ENCODE measurements at places on chromosomes 5 and 9.

DNA sequence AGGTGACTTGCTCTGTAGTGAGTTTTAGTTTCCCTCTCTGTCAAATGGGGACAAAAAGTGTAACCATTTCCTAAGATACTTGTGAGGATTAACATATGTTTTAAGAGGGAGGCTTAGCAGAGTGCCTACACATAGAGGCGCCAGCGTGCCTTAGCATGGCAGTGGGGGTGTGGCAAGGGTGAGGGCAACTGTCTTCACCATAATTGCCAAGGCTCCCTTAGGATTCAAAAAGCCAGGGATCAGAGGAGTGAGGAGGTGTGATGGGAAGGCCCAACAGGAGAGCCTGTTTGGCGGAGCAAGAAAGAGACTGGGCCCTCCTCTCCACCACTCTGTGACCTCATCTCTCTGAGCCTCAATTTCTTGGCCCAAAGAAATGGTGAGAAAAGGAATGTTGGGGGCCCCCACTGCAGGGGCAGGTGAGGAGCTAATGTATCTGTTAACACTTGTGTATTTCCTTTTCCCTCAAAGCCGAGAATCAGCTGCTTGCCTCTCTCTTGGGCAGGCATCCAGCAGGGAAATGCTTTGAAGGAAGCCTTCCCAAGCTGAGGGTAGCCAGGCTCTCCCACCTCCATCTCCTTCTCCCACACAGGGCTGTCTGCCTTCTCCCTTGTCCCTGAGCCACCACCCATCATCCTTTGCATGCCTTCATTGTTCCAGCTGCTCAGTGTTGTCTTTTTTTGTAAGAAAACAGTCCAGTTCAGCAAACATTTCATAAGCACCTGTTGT, 76.0 kb downstream of the DAB2IP start:
- no peak for DNase-seq

DNA sequence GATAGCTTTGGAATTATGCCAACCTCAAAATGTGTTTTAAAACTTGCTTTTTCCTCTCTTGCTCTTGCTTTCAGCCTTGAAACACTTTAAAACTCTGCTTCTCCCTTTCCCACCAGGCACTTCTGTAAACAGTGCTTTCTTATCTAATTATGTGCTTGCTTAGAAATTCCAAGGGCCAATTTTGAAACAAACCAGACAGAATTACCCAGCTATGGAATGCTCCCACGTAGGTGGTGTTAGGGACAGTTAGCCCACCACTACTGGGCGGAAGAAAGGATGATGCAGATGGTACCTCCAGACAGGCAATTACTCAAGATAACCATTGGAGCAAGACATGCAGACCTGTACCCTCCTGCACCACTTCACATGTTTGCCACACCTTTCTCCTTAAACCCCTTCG, 523.0 kb upstream of the PTPRD start:
- no peak for DNase-seq

DNA sequence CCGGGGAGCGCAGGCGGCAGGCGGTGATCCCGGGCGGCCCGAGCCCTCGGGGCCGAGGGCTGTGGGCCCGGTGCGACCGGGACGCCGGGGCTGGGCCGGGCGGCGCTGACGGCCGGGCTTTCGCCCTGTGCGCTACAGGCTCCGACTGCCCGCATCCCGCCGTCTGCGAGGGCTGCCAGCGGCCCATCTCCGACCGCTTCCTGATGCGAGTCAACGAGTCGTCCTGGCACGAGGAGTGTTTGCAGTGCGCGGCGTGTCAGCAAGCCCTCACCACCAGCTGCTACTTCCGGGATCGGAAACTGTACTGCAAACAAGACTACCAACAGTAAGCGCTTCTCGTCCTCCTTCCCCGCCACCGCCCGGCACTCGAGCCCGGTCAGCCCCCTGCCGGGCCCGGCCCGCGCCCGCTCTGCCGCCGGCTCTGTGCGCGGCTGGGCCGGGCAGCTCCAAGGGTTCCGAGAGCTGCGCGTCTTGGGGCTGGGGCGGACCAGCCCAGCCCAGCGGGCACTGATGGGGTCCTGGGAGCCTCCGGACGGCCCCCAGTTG, 1.6 kb downstream of the LMX1B start:
- DNase-seq, result peak; percentile 16

DNA sequence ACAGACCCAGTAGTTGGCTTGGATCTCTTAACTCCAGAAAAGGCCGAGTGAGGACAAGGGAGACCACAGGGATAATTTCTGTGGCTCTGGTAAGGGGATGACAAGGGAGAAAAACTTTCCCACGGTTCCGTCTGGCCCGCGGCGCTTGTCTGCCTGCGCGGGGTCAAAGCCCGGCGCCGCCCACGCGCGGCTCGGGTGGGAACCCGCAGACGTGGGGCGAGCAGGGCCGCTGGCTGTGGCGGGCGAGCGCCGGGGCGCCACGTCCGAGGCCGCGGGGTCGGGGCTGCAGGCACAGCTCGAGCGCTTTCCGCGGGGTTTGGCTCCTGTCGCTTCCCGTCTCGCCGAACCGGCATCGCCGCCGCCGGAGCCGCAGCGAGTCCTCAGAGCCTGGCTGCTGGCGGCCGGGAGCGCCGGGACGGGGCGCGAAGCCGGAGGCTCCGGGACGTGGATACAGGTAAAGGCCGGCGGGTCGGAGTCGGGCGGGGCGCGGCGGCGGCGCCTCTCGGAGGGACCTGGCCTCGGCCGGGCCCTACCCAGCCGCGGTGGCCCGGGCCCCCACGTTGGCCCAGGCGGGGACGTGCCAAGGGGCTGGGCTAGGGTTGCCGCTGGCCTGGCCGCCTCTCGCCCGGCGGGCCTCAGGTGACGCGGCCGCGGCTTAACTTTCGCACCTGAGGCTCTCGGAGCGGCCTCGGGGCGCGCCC, at the start of gene RNF180:
RNF180 (plus strand) TSS at position 344 of the 701 bp plus-strand sequence. CDS start 34,965 bp downstream, outside the sequence.
- DNase-seq, result no peak

GRCh38 chr9:8732367-8733075, 932.9 kb upstream of the DMAC1 start:
- no peak for DNase-seq

DNA sequence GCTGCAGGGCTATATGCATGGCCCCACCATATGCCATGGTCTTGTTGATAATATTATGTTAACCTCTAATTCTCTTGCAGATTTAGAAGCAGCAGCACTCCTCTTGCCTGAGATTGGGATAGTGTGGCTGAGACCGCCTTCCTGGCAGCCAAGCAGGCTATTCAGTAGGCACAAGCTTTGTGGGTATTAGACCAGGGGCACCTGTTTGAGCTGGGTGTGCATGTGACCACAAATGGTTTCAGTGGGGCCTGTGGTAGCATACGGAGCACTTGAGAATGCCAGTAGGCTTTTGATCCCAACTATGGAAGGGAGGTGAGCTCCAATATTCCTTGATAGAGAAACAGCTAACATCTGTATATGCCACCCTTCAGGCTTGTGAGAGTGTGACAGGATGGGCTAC, 625.1 kb upstream of the NUDT12 start:
- DNase-seq, result no peak

DNA sequence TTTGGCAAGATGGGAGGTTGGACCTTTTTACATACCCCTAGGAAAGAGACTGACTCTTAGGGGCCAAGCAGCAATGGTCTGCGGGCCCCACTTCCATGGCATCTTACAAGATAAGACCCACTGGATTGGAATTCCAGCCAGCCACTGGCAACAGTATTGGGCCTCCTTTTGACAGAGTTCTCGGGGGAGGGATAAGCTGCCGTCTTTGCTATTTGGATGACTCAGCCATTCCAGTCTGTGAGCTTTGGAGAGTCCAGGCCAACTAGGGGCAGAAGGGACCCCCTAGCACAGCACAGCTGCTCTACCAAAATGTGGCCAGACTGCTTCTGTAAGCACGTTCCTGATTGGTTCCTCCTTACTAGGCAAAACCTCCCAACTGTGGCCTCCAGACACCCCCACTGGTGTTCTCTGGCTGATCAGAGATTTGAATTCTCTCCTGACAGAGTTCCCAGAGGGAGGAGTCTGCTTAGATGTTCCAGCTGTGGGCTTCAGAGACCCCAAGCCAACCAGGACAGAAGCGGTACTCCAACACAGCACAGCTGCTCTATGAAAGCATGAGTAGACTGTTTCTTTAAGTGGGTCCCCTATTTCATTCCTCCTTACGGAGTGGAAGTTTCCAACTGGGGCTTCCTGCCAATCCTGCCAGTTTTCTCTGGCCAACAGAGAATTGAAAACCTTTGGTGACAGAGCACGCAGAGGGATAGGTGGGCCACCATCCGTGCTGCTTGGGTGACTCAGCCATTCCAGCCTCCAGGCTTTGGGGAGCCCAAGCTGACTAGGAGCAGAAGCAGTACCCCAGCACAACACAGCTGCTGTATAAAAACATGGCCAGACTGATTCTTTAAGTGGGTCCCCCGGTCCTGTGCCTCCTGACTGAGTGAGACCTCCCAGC, 672.1 kb upstream of the RIOK2 start:
- no peak for DNase-seq

- no peak for DNase-seq
Measured at GRCh38 chr9:113454914-113455761, 8.4 kb upstream of the RGS3 start.

- DNase-seq, result no peak
Measured at GRCh38 chr5:53010814-53011213, 21.7 kb downstream of the ITGA2 start.

GRCh38 chr9:135512904-135513303, 8.3 kb upstream of the LCN1 start:
- no peak for DNase-seq

DNA sequence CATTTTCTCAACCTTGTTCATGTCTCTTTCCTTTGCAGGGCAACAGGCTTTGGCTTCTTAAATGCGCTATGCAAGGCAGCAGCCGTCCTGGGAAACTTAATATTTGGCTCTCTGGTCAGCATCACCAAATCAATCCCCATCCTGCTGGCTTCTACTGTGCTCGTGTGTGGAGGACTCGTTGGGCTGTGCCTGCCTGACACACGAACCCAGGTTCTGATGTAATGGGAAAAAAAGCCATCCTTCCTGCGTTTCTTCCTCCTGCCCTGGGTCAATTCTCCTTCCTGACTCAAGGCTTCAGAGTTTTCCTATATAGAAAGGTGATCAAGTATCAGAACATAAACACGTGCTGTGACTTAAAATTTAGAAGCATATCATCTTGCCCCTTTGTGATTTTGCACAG, 77.8 kb upstream of the IQGAP2 start:
- no peak for DNase-seq

DNA sequence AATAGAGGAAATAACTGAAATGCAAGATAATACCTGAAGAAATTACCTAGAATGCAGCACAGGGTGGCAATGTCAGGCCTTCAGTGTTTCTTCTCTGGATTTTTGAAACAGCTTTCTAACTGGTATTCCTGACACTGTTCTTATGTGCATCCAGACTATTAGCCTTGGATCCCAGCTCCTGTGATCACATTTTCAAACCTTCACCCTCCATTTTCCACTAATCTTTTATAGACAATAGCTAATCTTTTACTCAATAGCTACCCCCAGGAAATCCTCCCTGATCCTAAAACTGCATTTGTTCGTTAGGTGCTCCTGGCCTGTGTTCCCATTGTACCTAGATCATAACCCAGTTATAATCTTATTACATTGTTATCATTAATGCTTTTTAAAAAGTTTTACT, 101.5 kb upstream of the DHFR start:
- no peak for DNase-seq

DNA sequence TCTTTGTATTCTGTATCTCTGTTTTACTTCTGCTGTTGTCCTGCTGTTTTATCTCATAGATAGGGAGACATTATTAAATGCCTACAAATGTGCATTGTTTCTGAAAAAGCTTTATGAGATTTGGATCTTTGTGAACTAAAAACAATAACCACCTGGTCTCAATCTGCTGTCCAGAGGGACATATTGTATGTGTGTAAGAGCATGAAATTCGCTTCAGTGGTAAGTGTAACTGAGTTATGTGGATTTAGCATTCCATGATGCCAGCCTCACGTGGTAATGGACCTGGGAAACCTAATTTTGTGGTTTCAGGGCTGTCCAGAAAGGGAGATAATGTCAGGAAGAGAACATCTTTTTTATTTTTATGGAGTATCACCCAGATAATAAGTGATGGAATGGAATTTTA, 119.3 kb downstream of the GDNF start:
- no peak for DNase-seq

- no peak for DNase-seq
Measured at GRCh38 chr5:109920736-109921135, 231.0 kb downstream of the MAN2A1 start.

- DNase-seq, result no peak
Measured at GRCh38 chr9:127654619-127655018, 42.5 kb downstream of the STXBP1 start.

- DNase-seq, result no peak
Measured at GRCh38 chr5:39198127-39198526, 21.2 kb downstream of the FYB1 start.

DNA sequence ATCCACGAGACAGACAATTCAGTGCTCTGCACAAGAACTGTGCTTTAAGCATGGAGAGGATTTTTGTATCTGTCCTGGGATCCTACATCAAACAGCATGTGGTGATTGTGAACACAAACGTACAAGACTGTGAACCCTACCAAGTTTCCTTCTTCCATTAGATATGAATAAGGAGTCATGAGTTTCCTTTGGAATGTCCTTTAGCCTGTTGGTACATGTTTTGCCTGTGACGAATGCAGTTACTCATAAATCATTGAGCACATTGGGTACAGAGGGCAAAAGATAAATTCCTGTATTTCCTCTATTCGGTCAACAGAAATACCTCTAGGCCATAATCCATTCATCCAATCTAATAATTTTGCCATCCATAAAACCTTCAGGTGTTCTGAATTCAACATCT, 61.5 kb downstream of the FXN start:
- no peak for DNase-seq

- no peak for DNase-seq
Measured at GRCh38 chr5:157219491-157220271, 39.0 kb downstream of the ITK start.

GRCh38 chr5:143222287-143223231, 180.9 kb downstream of the NR3C1 start:
- DNase-seq, result no peak

GRCh38 chr5:108743846-108744245, 3.9 kb upstream of the FER start:
- DNase-seq, result no peak

DNA sequence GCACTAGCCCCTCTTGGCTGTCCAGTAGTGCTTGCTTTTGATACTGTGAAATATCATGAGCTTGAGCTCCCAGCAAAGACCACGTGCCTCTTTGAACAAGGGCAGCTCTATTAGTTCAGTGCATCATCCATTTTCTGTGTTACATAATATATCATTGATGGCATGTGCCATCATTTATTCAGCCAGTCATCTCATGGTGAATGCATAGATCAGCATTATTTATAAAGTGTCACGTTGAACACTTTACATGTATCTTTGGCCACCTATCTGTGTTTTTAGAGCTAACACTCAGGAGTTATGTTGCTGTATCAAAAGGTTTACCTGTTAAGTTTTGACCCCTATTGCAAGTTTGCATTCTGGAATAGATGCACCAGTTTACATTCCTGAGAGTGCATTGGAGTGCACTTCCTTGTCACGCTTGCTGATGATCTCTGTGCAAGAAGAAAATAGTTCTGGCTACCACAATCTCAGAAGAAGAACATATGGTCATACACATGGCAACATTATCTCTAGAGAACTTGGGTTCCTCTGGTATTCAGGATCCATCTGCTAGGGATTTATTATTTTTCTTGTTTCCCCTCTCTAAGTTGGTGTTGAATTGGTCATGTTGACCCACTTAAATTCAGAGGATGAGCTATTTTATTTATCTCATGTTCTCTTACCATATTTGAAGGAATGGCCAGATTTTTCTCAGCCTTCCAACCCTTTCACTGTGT, 120.9 kb downstream of the SH3GL2 start:
- no peak for DNase-seq

GRCh38 chr5:138595180-138595795, 20.1 kb upstream of the HSPA9 start:
- DNase-seq, result no peak

- no peak for DNase-seq
Measured at GRCh38 chr5:147786142-147786541, 3.6 kb upstream of the JAKMIP2 start.
